ENCODE measurements at places on chromosomes 6 and 20.

GRCh38 chr6:52019092-52019491, 68.3 kb downstream of the PKHD1 start:
- no peak for DNase-seq

- DNase-seq: no peak
These were observed at the start of gene PTGIS for GRCh38 chr20:49567421-49568277. Gene PTGIS (minus strand): TSS chr20:49568137. CDS start chr20:49568116, 21 bp downstream.

- DNase-seq: no peak
These were observed 158.8 kb downstream of the DLL1 start for GRCh38 chr6:170132011-170132521.

DNA sequence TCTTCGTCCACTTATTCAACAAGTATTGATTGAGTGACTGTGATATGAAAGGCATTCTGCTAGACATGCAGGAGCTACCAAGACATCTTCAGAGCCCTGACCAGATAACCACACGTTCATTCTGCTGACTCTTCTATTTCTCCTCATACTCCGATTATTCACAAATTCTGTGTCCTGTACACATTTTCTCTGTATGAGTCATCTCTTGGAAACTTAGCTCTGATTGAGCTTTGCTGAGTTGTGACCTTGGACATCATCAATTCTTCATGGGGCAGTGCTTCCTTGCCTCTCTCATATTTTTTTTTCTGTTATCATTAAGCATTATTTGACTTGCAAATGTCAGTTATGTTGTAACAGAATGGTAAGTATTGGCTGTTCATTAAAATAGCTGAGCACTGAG, 351.6 kb upstream of the CNR1 start:
- no peak for DNase-seq

GRCh38 chr6:127115084-127115655, 3.3 kb upstream of the RSPO3 start:
- no peak for DNase-seq

GRCh38 chr6:111411046-111411445, 72.0 kb downstream of the REV3L start:
- no peak for DNase-seq

DNA sequence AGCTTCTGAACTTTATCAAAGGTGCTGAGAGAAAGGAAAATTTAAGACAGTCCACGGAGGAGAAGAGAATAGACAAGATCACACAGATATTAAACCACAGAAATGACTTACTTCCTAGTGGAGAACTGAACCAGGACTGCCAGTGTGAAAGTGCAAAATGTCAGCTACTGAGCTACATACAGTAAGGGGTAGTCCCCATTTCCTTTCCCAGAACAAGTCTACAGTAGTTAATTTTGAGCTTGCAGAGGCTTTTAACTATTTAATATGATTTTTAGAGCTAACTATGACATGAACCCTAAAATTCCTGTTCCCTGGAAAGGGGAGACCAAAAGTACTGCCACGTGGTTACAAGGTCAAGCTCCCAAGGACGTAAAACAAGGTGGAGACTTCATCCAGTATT, 45.1 kb downstream of the CEP85L start:
- no peak for DNase-seq

- DNase-seq: no peak
These were observed 5.8 kb downstream of the DDR1 start for GRCh38 chr6:30889921-30890645.

GRCh38 chr6:2959909-2960719, 11.3 kb downstream of the SERPINB6 start:
- DNase-seq: no peak

DNA sequence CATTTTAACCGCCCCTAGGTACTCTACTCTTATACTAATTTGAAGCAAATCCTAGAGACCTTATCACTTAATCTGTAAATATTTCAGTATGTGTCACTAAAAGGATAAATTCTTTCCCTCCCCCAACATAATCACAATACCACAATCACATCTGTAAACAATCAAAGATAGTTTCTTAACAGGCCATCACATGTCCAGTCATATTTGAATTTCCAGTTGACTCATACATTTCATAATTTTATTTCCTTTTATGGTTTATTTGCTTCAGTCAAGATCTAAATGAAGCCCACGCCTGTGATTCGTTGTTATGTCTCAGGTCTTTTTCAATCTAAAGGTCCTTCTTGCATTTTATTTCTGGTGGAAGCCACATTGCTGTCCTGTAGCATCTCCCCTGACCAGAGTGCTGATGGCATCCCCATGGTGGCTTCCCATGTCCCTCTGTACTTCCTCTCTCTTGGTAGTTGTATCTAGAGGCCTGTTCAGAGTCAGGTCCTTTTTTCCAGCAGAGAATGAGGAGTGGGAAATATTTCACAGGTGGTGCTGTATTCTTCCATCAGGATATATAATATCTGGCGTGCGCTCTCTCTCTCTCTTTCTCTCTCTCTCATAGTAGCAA, 128.6 kb upstream of the SLC22A23 start:
- no peak for DNase-seq

- no peak for DNase-seq
These were observed 3.5 kb downstream of the MYBL2 start for GRCh38 chr20:43670423-43670822.

DNA sequence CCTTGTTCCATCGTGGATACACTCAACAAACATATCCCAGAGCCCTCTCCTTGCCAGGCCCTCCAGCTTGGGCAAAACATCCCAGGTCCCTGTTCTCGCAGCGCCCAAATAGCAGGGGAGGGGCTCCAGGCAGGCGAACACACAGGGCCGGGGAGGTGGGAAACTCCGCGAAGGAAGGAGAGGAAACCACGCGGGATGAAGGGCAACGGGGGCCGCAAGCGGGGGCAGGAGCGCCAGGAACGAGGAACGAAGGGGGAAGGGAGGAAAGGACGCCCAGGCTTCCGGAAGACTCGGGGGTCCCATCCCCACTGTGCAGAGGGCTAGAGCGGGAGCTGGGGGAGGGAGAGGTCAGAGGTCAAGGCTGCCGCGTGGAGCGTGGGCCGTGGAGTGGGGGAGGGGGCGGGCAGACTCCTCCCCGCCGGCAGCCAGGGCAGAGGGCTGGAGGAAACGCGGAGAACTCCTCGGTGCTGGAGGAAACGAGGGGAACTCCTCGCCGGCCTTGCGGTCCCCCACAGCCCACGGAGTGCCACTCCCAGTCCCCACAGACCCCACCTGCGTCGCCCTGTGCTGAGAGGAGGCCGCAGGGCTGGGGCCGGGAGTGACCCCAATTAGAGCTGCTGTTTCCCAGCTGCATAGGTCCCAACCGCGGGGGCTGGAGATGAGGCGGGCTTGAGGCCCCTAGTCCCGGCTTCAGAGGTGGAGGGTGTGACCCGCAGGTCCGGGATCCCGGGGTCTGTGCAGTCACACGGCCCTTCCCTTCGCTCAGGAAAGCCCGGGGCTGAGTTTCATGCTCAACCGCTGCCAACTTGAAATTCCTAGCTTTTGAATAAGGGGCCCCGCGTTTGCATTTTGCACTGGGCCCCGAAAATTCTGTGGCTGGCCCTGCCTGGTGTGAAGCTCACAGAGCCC, 1.2 kb upstream of the RBM38 start:
- no peak for DNase-seq

DNA sequence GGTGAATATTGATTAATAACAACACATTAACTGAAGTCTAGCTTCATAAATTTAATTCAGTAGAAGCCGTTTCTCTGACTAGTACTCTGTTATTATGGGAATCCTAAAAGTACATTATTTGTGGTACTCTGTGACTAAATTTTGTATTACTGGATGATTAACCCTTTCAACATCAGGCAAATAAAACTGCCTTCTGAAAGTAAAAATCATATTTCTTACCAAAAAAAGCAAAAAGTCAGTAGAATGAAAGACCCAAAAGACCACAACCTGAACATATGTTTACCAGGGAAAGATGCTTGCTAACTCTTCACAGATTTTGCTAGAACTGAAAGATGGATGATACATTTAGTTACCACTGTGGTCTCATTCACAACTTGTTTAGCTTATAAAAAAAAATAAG, 73.2 kb downstream of the AHI1 start:
- no peak for DNase-seq

DNA sequence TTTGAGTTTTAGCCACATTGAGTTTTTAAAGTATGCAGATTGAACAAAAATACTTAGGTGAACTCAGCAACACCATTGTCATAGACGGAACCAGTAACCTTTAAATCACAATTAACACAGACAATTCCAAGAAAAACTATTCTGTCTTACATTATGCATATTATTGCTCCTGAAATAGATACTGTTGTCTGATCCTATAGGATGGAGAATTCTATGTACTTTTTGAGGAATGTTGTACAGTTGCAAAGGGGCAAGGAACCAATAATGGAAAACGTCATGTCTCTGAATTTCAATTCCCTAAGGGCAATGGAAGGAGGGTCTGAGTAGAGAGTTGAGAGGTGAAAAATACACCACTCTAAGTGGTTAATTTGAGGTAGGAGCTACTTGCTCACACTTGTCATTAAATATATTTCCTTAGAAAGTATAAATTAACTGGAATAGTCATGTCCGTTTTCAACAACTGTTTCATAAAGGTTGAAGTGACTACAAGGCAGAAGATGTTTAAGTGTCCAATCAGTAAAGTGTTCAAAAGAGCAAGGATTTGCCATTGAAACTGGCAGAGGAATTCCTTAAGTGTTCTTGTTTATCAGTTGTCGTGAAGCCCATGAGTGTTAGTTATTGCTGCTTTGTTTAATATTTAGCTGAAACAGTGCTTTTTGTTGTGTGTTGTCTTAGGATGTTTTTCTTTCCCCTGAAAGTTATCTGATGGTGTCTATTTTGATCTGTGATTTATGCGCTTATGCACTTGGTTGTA, 1.3 kb downstream of the NKAIN2 start:
- no peak for DNase-seq

GRCh38 chr20:4434681-4435080, 287.0 kb upstream of the PRND start:
- DNase-seq: no peak

DNA sequence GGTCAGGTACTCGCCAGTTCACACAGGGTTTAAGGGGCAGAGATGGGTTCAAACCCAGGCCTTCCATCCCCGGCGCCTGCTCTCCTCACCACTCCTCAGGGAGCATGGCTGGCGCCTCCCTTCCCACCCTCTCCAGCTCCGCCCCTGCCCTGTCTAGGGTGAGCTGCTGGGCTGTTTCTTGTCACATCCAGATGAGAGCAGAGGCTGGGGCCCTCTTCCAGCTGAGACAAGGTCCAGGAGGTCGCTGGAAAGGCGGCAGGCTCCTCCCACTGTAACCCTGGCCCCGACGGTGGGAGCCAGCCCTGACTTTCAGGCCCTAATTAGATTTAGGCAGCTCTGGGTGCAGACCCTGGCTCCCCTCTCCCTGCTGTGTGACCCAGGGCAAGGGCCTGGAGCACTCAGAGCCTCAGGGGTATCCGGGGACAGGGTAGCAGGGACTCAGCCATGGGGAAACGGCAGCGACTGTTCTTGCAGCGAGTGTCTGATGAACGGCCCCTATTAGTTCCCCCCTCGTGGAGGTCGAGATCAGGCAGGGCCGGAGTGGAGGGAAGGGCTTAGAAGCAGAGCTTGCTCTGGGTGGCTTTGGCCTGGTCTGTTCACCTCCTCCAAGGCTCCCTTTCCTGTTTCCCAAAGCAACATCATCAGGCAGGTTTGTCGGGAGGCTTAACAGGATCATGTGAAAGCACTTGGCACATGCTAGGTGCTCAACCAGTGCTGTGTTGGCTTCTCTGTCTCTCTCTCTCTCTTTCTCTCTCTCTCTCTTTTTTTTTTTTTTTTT, 33.4 kb downstream of the SNAI1 start:
- DNase-seq: no peak

DNA sequence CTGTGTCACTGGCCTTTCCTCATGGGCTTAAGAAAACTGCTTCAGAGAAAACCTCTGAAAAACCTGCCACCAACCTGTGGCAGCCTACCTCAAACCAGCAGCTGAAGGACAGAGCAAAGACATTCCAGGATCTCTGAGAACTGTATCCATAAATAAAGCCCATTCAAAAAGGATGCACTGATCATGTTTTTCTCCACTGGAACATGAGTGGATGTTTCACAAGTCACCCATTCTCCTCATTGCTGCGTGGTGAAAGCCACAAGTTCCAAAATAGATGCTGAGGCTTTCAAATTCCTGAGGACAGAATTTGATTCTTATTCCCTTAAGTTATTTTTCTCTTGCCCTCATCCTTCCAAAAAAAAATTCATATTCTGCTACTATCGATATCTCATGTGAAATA, 280.6 kb downstream of the KHDC1L start:
- DNase-seq: no peak

GRCh38 chr6:14957355-14958059, 288.4 kb upstream of the JARID2 start:
- DNase-seq: no peak

GRCh38 chr6:109478841-109479624, 4.0 kb downstream of the ZBTB24 start:
- DNase-seq: no peak

GRCh38 chr6:118905851-118906250, 11.9 kb downstream of the ASF1A start:
- no peak for DNase-seq

GRCh38 chr6:25692472-25692871, 40.5 kb downstream of the SCGN start:
- DNase-seq: no peak

DNA sequence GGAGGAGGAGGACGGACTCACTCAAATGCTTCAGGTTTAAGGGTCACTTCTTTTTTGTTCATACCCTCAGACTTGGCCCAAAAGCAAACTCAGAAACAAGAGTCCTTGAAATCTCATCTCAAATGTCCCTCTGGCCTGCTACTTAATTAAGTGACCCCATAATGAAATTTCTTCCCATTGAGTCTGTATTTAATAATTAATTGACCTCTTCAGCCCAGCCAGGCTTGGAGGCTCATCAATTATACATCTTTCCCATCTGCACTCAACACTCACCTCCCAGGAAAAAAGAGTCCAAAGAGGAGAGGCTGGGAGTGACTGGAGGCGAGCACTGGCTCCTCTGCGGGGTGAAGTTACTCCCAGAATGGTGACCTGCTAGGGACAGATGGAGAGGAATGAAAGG, 90.5 kb upstream of the EYA2 start:
- DNase-seq: no peak

DNA sequence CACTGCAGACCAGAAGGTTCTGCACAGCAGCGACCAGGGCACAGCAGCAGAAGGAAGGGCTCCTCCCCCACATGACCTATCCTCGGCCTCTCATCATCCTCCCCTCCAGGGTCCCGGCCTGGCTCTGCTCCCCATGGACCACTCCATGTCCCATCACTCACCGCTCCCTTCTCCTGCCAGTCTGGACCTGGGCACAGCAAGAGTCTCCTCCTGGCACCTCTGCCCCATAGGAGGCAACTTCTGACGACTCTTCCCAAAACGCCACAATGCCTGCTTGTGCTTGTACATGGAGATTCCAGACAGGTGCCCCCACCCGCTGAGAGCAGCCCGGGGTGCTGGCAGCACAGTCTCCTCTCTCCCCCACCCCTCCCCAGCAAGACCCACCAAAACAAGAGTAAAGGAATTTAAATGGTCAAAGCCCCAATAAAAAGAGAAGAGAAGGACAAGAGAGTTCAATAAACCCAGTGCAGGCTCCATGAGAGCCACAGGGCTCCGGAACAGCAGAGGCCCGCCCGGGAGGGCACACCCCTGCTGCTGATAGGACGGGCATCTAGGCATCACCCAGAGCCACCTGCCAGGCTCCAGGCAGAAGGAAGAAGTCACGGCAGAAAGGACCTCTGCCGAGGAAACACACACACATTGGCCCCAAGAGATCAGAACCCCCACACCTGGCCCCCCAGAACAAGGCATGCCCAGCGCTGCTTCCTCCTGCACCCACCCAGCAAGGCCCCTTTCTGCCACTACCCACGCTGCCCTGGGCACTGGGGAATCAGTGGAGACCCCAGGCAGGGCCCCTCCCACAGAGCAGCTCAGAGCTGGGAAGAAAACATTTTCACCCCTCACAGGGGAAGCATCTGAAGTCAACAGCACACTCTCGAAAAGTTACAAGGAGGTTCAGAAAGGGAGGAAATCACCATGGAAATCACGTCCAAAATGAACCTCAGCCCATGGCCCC, 15.2 kb downstream of the TAF4 start:
- no peak for DNase-seq
